SW 1271 (cell line): ENCODE measurements at places on chromosomes 7 and 10.

DNA sequence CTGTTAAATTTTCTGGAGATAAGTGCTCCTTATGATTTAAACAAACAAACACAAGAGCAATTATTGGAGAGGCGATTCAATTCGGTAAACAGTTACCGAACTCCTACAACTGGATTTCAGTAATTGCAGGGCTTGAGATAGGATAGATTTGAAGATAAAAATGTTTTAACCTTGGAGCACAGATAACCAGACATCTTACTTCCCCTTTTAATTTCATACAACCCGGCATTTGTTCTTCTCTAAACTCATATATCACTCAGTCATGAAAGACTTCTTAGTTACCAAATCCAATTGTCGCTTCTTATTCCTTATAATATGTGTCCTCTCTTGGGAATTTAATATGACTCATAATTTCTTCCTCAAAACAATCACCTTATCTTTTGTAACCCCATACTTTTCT lies 235.9 kb upstream of the CSTF2T start:
- no peak for DNase-seq

- DNase-seq = no peak
Observed at GRCh38 chr7:159040912-159041711, 103.6 kb downstream of the VIPR2 start.

- no peak for DNase-seq
Observed at GRCh38 chr10:47339759-47340607, 8.2 kb upstream of the RBP3 start.

DNA sequence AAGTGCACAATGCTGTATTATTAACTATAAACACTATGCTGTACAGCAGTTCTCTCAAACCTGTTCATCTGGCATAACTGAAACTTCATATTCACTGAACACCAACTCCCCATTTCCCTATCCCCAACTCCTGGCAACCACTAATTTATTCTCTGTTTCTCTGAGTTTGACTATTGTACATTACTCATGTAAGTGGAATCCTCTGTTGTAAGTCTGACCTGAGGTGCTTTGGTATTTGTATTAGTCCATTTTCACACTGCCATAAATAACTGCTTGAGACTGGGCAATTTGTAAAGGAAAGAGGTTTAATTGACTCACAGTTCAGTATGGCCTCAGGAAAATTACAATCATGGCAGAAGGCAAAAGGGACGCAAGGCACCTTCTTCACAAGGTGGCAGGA lies 266.3 kb downstream of the PPP1R3A start:
- no peak for DNase-seq

DNA sequence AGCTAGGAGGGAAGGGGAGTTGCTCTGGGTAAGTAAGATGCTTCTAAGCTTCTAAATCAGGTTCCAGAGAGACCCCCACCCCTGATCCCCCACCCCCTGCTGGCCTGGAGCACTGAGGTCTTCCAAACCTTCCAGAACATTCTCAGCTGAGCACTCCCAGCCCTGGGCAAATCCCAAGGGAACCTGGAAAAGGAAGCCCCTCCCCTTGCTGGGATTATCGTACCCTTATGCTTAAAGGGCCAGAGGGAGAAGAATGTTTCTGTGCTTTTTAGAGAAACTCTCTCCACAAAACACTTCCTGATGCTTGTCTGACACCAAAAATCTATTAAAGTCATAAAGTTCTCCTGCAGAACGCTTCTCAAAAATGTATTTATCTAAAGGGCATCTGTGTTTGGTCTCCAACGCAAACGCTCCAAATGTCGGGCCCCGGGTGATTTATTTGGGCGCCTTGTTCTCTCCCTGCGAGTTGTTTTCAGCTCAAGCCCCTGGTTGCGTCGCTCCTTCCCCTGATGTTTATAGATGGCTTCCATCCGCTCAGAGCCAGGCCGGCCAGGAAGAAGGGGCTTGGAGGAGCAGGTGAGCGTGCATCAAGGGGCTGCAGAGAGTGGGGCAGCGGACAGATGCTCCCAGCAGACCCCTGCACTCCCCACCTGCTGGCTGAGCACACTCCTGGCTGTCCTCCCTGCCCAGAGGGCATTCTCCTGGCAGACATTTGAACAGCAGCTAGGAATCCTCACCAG lies 8.2 kb upstream of the RET start:
- no peak for DNase-seq

- no peak for DNase-seq
Observed at GRCh38 chr7:51263631-51264484, 52.8 kb downstream of the COBL start.

DNA sequence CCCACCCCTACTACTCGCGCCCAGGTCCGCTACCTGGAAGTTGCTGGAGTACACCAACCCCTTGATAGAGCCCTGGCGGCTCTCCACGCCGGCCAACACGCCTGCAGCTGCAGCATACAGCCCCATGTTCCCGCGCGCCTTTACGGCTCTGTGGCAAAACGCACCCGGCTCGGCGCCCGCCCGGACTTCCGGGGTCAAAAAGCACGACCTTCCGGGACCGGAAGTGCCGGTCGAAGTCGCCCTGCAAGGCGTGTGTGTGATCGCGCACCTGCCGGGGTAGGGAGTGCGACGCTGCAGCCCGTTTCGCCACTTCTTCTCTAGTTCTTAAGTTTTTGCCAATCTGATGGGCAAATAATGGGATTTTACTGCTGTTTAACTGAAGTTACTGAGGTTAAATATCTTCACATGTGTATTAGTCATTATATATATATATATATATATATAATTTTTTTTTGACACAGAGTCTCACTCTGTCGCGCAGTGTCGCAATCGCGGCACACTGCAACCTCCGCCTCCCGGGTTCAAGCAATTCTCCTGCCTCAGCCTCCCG lies at the start of gene NSUN5:
TSS of gene NSUN5 (minus strand) at position 162 of the 550 bp plus-strand sequence. CDS start at position 126, 36 bp downstream.
- peak; percentile 76 for DNase-seq

DNA sequence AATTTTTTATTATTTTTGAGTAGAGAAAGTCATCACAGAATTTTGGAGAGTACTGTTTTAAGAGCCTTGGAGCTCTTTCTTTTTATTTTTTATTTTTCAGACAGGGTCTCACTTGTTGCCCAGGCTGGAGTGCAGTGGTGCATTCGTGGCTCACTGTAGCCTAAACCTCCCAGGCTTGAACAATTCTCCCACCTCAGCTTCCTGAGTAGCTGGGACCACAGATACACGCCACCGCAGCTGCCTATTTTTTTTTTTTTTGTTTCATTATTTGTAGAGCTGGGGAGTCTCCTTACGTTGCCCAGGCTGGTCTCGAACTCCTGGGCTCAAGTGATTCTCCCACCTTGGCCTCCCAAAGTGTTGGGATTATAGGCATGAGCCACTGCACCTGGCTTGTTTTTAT lies 10.6 kb downstream of the CPA4 start:
- DNase-seq = no peak

DNA sequence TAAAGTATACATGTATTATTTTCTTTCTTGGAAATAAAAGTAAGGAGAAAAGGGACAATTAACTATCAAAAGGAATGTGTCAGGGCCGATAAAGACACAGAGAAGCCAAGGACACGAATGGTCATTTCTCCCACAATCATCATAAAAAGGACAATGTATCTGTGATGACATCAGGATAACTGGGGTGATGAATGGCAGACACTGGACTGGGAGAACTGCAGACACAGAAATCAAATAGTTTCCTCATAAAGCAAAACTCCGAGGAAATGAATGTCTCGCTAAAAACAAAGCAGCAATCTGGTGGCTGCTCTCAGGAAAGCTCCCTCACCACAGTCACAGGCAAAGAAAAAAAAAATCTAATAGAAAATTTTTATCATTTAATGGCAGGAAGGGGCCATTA lies 69.3 kb upstream of the NPY start:
- DNase-seq = no peak

GRCh38 chr7:95925236-95925635 lies 152.9 kb downstream of the DYNC1I1 start:
- no peak for DNase-seq

DNA sequence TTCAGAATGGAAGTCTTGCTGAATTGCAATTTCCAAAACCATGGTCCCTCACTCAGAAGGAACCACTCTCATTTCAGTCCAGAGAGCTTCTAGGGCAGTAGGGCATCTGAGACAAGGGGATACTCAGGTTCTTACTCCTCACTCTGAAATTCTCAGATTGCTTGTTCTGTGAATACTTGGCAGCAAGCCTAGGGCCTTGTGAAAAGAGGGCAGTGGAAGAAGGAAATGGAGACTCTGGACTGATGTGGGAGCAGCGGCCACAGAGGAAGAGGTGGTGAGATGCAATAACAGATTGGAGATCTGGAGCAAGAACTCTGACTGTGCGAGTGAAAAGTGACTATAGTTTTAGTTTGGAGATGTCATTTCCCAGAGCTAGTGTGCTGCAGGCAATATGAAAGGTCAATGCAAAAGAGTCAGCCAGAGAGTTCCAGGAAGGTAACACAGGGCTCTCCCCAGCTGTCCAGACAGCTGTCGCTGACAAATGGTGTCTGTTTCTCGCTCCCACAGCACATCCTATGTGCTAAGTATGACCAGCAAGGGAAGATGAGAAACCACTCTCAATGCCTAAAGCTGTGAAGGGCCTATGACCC lies 291.6 kb upstream of the KIAA1217 start:
- DNase-seq = no peak

DNA sequence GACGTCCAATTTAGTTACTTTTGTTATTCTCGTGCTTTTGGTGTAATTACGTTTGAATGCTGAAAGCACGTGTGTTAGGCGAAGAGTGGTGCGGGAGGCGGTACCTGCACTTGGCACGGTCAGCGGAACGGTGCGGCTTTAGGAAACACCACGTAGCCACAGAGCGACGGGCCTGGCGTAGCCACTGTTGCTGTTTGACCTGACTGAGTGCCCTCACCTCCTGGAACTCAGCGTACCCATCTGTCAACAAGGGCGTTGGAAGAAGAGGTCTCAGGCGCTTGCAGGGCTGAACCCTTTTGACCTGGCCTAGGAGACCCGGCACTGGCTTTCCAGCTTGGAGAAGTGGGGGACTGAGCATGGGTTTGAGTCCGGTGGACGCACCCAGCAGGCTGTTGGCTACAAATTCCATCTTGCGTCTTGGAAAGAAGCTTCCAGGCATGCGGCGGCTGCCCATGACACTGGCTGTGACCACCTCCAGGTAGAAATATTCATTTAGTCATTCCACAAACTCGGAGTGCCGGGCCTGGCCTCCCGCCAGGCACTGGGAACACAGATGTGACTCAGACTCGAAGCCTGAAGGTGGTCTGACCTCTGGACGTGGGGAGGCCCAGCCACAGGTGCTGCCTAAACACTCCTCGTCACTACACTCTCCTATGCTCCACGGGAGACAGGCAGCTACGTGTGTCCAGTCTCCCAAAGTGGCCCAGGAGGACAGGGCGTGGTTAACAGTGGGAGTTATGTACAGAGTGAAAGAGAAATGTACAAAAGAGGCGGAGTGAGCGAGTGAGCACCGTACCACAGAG lies 22.2 kb downstream of the FAM20C start:
- DNase-seq = no peak

GRCh38 chr7:130841416-130841815 lies 107.4 kb upstream of the KLF14 start:
- no peak for DNase-seq

DNA sequence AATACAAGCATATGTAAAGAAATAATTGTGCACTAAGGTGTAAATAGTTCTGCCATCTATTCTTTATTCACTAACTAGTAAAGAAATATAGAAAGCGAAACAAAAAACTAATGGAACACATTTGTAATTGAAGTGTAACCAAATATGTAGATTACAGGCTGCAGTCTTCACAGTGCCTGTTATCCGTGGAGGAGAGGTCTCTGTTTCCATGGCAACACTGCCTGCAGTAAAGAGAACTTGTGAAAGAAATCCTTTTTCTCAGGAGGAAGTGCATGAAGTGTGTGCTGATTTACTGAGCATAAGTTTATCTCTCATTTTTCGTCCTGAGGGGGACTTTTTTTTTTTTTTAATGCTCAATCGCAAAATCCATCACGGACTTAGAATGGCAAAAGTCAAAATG lies 102.5 kb downstream of the APBB1IP start:
- DNase-seq = no peak

- no peak for DNase-seq
Observed at GRCh38 chr7:35797311-35797710, 3.5 kb upstream of the SEPTIN7 start.

GRCh38 chr10:124741281-124741921 lies 2.8 kb downstream of the FAM53B start:
- DNase-seq = peak; percentile 18

DNA sequence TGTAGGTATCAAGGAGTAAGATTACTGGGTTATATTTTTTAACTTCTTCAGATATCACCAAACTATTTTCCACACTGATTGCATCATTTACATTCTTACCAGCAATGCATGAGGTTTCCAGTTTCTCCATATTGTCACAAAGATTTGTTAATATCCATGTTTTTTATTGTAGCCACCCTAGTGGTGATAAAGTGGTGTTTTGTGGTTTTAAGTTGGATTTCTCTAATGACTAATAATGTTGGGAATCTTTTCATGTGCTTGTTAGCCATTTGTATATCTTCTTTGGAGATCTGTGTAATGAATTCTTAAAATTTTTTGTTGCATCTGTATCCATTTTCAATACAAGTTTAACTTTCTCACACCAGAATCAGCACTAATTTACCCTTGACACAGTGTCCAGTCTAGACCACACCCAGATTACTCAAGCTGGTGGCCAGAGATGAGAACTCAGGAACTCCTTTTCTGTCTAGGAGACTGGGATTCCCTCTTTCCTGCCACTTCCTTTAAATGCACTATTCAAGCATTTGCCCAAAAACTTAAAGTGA lies 67.0 kb upstream of the PLXDC2 start:
- DNase-seq = peak; percentile 4

DNA sequence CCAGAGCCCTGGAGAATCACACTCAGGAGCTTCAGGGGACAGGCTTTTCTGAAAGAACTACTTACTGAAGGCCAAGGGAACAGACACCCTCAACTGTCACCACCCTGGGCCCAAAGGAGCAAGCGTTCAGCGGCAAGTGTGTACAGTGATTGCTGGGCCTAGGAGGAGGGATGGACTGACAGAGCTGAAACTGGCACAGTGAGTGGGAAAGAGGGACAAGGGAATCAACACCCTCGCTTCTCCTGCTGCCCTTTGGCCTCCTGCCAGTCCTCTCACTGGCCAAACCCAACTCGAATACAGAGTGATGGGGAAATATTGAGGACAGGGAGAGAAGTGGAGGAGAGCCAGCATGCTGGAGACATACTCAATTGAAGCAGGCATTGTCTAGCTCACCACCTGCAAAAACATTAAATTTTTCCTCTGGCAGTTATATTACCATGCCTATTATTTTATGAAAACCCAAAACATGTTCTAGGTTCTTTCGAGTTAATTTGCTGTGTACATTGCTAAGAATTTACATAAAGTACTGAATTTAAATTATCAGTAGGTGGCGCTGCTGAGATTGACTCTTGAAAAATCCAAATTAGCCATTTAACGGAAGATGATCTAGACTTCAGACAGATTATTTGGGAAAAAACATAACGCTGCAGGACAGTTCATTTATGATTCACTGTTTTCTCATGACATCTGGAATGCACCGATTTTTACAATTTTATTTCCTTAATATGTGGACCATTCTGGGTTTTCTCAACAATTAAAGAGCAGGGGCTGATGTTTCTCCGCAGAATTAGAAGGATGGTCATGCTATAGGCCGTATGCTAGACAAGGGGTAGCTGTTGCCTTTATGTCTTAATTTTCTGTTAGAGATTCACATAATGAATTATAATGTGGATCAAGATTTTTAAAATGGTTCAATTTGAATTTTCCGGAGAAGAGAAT lies 14.7 kb upstream of the TMEM236 start:
- no peak for DNase-seq
